ENCODE measurements at places on chromosomes 16 and 17.
A peak's percentile ranks its signal among the peaks of the same experiment; 100 is the strongest.

DNA sequence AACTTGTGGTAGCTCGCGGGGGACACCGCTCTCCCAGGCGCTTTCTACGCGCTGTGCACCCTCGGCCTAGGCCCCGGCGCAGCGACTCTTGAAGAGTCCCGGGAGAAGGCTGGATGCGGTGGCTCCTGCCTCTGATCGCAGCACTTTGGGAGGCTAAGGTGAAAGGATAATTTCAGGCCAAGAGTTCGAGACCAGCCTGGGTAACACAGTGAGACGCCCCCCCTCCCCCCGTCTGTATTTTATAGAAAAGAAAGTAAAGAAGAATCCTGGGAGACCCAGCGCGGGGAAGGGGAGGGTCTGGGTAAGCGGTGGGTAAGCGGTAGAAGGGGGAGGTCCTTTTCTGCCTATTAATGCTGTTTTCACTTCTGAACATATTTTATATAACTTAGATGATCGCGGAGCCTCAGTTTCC lies 486 bp upstream of the PLLP start:
- peak overlapping the region; percentile 68 for H3K4me3 ChIP-seq
- no peaks in the 10 kb centered on the region for H3K4me1 ChIP-seq
- H3K27ac ChIP-seq: no peak overlapping the region

GRCh38 chr16:85707528-85708095 lies 18.9 kb upstream of the GINS2 start:
- no peaks in the 10 kb centered on the region for H3K36me3 ChIP-seq
- H3K27me3 ChIP-seq: peaks cover 4% of the 10 kb centered on the region
- H3K27ac ChIP-seq: no peak overlapping the region
- no peak overlapping the region for H3K4me3 ChIP-seq
- DNase-seq: peak; percentile 42

DNA sequence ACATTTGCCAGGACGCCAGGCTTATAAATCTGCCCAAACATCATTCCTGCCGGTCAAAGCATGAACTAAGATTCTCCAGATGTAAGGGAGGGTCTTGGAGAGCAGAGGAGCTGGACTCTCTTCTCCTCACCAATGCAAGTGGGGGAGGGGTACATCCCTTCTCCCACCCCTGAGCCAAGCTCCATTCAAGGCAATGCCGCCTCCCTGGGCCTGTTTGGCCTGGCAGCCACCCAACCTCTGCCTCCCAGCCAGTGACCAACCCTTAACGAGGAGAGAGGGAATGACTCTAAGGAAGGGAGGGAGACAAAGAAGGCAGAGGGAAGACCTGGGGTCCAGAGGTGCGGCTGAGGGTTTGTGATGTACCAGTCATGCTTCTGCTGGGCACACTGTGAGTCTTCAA lies 13.8 kb downstream of the C17orf50 start:
- no peaks in the 10 kb centered on the region for H3K27me3 ChIP-seq
- H3K4me1 ChIP-seq: no peaks in the 10 kb centered on the region
- DNase-seq: peak; percentile 79
- no peak overlapping the region for H3K4me3 ChIP-seq
- H3K27ac ChIP-seq: no peak overlapping the region

GRCh38 chr17:9666461-9667050 lies 21.2 kb downstream of the USP43 start:
- H3K27ac ChIP-seq: no peak overlapping the region
- H3K4me1 ChIP-seq: peaks cover 6% of the 10 kb centered on the region
- no peaks in the 10 kb centered on the region for H3K36me3 ChIP-seq
- no peak overlapping the region for H3K4me3 ChIP-seq

GRCh38 chr16:25038239-25038954 lies 23.2 kb upstream of the ARHGAP17 start:
- H3K27ac ChIP-seq: no peak overlapping the region
- H3K27me3 ChIP-seq: no peaks in the 10 kb centered on the region
- no peaks in the 10 kb centered on the region for H3K36me3 ChIP-seq
- no peak for DNase-seq
- no peak overlapping the region for H3K4me3 ChIP-seq

DNA sequence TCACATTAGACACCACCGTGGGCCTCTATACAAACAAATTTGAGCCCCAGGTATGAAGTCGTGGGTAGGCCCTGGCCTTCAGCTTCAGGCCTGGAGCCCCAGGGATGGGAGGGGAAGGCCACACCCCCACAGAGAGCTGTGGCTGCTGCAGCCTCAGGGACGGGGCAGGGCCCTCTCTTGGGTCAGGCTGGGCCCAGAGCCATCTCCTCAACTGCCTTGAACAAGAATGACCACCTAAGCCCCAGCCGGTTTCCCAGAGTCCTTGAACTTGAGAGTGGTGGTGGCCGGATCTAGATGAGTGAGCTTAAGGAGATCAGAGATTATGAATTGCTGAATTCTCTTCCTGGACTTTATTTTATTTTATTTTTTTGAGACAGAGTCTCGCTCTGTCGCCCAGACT lies 18.6 kb downstream of the SCNN1B start:
- no peak overlapping the region for H3K27ac ChIP-seq
- H3K4me3 ChIP-seq: no peak overlapping the region
- no peaks in the 10 kb centered on the region for H3K4me1 ChIP-seq
- no peaks in the 10 kb centered on the region for H3K27me3 ChIP-seq
- H3K36me3 ChIP-seq: no peaks in the 10 kb centered on the region

- peaks cover 49% of the 10 kb centered on the region for H3K4me1 ChIP-seq
- H3K36me3 ChIP-seq: no peaks in the 10 kb centered on the region
- no peaks in the 10 kb centered on the region for H3K27me3 ChIP-seq
- no peak overlapping the region for H3K4me3 ChIP-seq
- peak overlapping the region; percentile 12 for H3K27ac ChIP-seq
Observed at GRCh38 chr17:61219460-61219859, 180.2 kb upstream of the TBX2 start.

- H3K27ac ChIP-seq: no peak overlapping the region
- no peak for DNase-seq
- H3K4me3 ChIP-seq: no peak overlapping the region
- H3K36me3 ChIP-seq: no peaks in the 10 kb centered on the region
- no peaks in the 10 kb centered on the region for H3K4me1 ChIP-seq
- no peaks in the 10 kb centered on the region for H3K27me3 ChIP-seq
Observed at GRCh38 chr17:77726549-77727006, 231.9 kb upstream of the TNRC6C start.

DNA sequence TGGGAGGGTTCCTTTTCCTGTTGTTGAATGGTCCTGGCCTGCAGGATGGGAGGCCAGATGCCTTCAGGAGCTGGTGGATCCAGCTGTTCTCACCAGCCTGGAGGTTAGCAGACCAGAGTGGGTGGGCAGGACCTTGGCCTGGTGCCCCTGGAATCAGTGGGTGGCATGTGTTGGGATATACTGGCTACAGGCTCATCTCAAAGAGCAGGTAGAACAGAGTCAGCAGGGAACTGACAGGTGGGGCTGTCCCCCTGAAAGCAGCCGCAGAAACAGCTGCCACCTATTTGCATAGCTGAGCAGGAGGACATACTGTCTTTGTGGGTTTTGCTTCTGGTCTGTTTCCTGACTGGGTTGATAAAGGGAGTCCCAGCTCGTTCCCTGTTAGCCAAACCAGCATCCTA lies 144.1 kb downstream of the RAB11FIP4 start:
- no peak overlapping the region for H3K4me3 ChIP-seq
- H3K36me3 ChIP-seq: no peaks in the 10 kb centered on the region
- H3K27ac ChIP-seq: no peak overlapping the region
- H3K27me3 ChIP-seq: no peaks in the 10 kb centered on the region
- DNase-seq: no peak

- H3K4me3 ChIP-seq: no peak overlapping the region
- no peak for DNase-seq
- no peaks in the 10 kb centered on the region for H3K4me1 ChIP-seq
- H3K27ac ChIP-seq: no peak overlapping the region
- H3K36me3 ChIP-seq: peaks cover 47% of the 10 kb centered on the region
Observed at GRCh38 chr17:16023881-16024280, 24.3 kb downstream of the TTC19 start.

DNA sequence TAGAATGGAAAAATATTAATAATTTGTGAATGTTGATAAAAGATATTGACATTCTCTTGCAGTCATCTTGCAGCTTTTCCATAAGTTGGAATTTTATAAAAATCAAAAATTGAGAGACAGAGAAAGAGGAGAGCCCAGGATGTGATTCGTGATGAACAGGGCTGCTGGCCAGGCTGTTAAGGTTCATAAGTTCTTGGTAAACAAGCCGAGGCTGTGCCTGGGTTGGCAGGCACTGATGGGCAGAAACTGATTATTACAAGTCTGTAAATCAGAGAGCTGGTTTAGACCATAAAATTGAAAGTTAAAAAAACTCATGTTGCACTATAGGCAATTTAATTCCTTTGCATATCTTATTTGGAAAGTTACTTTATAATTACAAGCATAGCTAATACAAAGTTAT lies 533.7 kb downstream of the HAPSTR1 start:
- H3K4me1 ChIP-seq: no peaks in the 10 kb centered on the region
- no peak for DNase-seq
- H3K27ac ChIP-seq: no peak overlapping the region
- H3K4me3 ChIP-seq: no peak overlapping the region
- no peaks in the 10 kb centered on the region for H3K36me3 ChIP-seq

DNA sequence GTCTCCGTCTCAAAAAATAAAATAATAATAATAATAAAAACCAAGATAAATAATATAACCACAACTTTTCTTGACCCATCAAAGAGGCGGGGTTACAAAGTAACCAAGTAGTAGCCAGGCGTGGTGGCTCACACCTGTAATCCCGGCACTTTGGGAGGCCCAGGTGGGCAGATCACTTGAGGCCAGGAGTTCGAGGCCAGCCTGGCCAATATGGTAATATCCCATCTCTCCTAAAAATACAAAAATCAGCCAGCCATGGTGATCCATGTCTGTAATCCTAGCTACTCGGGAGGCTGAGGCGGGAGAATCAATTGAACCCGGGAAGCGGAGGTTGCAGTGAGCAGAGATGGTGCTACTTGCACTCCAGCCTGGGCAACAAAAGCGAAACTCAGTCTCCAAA lies 45.3 kb downstream of the ADCY9 start:
- no peaks in the 10 kb centered on the region for H3K36me3 ChIP-seq
- no peaks in the 10 kb centered on the region for H3K27me3 ChIP-seq
- DNase-seq: no peak
- no peak overlapping the region for H3K27ac ChIP-seq
- H3K4me1 ChIP-seq: peaks cover 1% of the 10 kb centered on the region
- H3K4me3 ChIP-seq: no peak overlapping the region

- peaks cover 20% of the 10 kb centered on the region for H3K4me1 ChIP-seq
- H3K27me3 ChIP-seq: no peaks in the 10 kb centered on the region
- H3K4me3 ChIP-seq: peak overlapping the region; percentile 98
- no peak for DNase-seq
- H3K27ac ChIP-seq: peak overlapping the region; percentile 97
Observed at GRCh38 chr17:50719924-50720794, 756 bp downstream of the LUC7L3 start.

DNA sequence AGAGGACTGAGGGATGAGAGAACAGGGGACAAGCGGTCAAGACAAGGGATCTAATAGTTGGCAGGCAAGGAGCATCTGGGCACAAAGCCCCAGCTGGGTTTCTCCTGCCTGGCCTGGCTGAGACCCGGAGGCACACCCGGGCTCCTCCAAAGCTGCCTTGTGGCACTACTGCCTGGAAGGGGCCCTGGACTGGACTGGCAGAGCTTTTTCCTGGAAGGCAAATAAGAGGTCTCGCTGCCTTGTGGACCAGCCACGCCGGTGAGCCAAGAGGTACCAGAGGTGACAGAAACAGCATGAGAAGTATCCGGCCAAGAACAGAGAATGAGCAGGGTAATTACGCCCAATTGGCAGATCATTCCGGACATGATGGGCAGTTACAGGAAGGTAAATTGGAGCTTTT lies 64.6 kb downstream of the GTF3C1 start:
- H3K27me3 ChIP-seq: no peaks in the 10 kb centered on the region
- no peak overlapping the region for H3K27ac ChIP-seq
- H3K4me1 ChIP-seq: peaks cover 11% of the 10 kb centered on the region
- DNase-seq: no peak

- H3K4me3 ChIP-seq: no peak overlapping the region
- H3K36me3 ChIP-seq: no peaks in the 10 kb centered on the region
- DNase-seq: no peak
- H3K27me3 ChIP-seq: no peaks in the 10 kb centered on the region
- no peaks in the 10 kb centered on the region for H3K4me1 ChIP-seq
- H3K27ac ChIP-seq: no peak overlapping the region
Observed at GRCh38 chr16:50473356-50473945, 74.7 kb upstream of the NKD1 start.

DNA sequence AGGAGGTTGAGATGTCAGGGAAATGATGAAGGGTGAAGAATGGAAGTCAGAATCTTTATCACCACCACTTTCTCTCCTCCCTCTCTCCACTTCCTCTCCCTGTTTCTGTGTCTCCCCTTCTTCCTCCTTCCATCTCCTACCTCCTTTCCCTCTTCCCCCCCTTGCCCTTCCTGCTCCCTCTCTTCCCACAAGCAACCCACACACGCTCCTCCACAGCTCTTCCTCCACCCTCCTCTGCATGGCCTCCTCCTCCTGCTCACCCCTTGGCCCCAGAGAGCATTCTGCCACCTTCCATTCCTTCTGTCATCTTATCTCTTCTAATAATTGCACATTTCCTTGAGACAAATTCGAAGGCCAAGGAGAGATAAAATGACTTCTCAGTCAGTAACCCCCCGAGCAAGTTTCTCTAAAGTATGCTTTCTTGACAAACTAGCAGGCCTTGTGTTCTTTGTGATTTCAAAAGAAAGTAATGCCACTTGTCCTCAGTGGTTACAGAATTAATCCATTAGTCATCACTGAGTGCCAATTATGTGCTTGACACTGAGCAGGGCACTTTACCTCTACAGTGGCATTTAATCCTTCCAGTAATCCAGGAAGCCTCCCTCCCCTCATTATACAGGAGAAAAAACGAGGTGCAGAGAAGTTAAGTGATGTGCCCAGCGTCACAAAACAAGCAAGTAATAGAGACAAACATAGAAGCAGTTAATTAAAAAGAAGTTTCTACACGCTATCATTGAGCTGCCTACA lies 72.3 kb upstream of the CCL1 start:
- no peak overlapping the region for H3K4me3 ChIP-seq
- H3K36me3 ChIP-seq: no peaks in the 10 kb centered on the region
- H3K4me1 ChIP-seq: no peaks in the 10 kb centered on the region
- H3K27ac ChIP-seq: no peak overlapping the region
- no peak for DNase-seq

DNA sequence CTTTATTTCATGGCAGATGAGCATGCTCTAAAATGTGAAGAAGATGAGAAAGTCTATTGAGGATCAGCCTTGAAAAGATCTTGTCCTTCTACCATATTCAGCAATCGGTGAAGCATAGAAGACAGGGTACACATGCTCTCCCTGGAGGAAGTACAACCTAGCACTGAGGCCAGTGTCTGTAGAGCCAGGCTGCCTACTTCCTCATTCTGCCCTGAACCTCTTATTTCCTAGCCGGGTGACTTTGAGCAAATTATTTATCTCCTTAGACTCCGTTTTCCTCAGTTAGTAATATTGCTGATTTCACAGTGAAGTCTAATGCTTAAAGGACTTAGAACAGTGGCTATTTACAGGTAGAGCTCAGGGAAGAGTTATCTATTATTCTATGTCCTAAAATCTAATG lies 58.4 kb downstream of the TMEM100 start:
- DNase-seq: no peak
- H3K27ac ChIP-seq: no peak overlapping the region
- no peaks in the 10 kb centered on the region for H3K4me1 ChIP-seq
- no peaks in the 10 kb centered on the region for H3K36me3 ChIP-seq
- H3K27me3 ChIP-seq: no peaks in the 10 kb centered on the region
- no peak overlapping the region for H3K4me3 ChIP-seq
